T-cell (primary cell): ENCODE measurements at places on chromosomes 12 and 14.

DNA sequence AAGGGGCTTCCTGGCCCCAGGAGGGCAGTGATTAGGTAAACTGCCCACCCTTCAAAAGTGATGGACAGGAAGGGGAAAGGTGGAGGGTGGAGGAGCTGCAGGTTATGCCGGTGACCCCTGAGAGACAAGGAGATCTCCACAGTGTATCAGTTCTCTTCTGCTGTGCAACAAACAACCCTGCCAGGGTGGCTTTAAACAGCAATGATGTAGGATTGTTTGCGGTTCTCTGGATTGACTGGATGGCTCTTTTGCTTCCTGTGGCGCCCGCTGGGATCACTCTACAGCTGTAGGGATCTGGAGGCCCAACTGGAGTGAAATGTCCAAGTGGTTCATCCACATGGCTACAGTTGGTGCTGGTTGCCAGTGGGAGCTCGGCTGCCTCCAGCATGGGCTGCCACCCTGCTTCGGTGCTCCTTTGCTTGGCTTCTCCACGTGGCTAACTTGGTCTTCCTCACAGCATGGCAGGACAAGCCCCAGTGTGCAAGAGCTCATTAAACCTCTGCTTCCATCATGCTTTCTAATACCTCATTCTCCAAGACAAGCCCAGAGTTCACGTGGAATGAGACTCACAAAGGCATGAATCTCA lies 8.6 kb upstream of the ANKRD9 start:
- DNase-seq, result no peak

DNA sequence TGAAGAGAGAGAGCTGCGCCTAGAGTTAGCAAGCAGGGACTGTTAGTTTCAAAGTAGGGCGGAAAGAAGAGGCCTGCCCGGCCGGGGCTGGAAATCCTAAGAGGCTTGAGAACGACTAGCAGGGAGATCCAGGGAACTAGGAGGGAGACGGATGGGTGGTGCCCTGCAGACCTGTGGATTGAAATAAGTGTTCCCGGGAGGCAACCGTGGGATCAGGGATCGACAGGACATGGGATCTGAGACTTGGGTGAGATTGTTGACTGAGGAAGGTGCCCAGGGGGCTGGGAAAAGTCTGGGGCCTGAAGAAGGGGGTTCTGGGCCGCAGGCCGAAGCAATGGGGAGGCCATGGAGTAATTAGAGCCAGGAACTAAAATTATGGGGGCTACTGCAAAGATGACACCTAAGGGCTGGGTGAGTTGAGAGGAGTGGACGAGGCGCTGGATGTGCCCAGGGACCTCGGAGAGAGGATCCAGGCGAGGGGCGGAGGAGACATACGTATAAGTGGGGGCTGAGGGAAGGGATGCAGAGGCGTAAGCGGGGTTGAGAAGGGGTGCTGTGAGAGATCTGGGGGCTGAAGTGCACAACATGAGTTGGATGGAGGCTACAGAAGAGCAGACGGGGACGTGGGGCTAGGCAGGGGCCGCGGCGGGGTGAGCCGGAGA lies 635 bp downstream of the LTA4H start:
- no peak for DNase-seq

DNA sequence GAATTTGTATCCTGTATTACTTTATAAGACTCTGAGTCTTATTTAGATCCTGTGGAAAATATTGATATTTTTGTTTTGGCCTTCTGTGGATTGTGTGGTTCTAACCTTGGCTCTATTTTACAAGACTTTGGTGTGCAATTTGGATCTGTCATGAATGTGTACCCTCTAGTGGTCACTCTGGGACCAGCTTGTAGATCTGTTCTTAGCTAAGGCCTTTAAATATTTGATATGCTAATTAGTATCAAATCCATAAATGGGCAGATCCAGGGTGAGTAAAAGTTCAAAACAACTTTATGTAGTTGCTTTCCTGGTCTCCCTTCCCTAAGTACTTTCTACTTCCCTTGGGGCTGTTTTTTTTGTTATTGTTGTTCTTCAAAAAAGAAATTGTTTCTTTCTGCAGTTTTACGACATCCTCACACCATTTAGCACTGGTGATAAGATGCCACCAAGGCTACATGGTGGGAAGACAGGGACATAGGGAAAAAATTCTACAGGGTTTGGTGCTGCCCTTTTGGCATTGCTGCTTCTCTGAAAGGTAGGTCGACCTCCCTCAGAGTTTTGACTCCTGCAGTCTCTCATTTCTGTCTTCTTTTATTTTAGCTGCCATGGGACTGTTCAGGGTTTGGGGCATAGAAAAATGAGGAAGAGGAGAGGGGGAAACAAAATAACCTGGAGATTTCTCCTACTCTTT lies 238.5 kb downstream of the GPHN start:
- DNase-seq, result no peak

- no peak for DNase-seq
These were observed 166.7 kb downstream of the ITPR2 start for GRCh38 chr12:26666286-26666685.

DNA sequence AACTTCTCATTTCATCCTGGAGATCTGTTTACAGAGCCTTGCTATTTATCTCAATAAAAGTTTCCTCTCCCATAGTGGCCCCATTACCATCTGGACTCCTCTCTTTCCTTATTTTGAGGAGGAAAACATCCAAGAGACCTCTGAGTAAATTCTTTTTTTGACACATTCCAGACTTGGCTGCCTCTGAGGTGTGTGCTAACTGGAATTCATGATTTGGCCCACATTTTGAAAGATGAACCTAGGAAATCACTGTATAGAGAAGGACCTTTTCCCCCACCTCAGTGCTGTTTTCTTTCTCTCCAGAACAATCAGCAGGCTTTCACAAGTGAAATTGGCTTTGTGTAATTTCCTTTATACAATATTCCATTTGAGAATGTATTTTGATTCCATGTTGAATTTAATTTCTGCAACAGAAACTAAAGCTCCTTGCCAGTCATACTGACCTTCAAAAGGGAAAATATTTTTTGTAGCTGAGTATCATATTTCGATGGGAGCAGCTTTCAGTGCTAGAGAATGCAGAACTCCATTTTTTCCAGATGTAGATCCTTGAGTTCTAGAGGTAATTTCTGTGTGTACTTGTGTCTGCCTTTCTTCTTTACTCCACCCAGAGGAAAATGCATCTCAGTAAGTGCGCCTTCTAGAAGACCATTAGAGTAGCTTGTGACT lies 244.9 kb upstream of the RGS6 start:
- no peak for DNase-seq

GRCh38 chr14:51185180-51185579 lies 54.9 kb upstream of the TMX1 start:
- DNase-seq, result no peak

DNA sequence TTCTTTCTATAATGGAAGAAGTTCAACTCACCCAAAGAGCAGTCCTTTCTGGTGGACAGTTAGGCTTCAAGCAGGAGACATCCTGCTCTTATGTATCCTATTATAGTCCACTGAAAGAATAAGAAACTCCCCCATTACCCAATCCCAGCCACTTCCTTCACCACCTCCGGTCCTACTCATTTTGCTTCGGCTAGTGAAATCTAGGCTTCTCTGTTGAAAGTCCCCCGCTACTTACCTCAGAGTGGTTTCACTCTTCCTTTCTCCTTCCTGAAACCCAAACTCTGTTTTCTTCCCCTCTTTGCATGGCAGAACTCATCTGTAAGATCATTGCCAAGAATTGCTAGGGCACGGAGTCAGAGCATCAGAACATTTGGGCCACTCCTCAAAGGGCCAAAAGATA lies at the start of gene GPR84:
Gene GPR84, minus strand, starts transcription at position 74 of the 400 bp plus-strand sequence. CDS start 635 bp downstream, outside the sequence.
- DNase-seq, result no peak

DNA sequence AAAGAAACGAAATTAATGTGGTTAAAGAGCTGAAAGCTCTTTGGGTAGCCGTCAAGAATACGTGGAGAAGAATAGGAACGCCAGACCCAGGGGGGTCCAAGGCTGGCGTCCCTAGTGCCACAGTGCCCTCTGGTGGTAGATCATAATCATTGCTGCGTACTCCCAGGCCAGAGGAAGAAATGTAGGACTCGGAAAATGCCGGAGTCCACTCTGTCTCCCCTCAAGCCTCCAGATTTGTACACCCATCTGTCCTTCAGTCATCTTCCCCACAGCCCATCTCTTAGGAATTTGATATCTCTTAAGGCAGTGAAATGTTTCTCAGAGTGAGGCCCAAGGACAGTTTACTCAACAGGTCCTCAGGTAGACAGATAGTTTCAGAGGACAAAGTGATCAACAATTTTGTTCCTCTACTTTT lies 25.4 kb upstream of the PLEKHG6 start:
- DNase-seq, result peak; percentile 22

DNA sequence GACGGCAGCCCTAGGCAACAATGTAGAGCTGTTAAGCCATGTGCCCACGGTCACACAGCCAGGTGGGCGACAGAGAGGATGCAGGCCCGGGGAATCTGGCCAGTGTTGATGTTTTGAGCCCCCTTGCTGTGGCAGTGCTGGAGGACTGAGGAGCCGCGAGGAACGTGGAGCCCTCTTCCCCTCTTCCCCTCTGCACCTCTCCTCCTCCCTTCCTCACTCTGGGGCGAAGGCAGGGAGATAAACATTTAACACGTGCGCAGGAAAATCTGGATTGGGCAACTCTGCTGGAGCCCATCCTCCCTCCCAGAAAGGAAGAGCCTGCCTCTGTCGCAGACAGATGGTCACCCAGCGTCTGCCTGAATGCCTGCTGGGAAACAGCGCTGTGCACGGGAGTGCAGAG lies 376.8 kb downstream of the FUT8 start:
- no peak for DNase-seq

DNA sequence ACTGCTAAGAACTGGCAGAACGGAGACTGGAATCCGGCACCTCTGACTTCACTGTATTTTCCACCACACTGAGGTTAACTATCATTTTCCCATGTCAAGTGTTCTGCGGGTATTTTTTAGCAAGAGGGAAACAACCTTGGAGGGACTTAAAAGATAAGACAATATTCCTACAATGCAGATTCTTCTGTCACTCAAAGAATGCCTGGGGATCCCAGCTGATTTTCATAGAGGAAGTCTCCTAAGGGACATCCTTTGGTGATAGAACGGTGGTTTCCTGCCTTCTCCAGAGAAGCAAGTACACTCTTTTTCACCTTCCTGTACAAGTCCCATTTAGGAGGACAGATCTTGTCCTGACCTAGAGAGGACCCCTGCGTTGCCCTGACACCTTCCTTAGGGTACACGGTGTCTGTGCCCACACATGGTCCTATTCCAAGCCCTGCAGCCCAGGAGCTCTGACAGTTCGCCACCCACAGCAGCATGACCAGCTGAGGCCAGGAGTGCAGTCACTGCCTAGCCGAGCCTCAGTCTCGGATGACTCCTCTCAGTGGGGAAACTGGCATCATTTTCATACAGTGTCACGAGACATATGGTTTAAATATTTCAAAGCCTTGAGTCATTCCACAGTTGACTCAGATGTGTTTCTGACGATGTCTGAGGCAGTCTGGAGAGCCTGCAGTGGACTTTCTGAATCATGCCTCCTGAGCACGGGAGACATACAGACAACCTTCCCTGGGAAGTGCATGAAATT lies 181.3 kb upstream of the FKBP4 start:
- no peak for DNase-seq

DNA sequence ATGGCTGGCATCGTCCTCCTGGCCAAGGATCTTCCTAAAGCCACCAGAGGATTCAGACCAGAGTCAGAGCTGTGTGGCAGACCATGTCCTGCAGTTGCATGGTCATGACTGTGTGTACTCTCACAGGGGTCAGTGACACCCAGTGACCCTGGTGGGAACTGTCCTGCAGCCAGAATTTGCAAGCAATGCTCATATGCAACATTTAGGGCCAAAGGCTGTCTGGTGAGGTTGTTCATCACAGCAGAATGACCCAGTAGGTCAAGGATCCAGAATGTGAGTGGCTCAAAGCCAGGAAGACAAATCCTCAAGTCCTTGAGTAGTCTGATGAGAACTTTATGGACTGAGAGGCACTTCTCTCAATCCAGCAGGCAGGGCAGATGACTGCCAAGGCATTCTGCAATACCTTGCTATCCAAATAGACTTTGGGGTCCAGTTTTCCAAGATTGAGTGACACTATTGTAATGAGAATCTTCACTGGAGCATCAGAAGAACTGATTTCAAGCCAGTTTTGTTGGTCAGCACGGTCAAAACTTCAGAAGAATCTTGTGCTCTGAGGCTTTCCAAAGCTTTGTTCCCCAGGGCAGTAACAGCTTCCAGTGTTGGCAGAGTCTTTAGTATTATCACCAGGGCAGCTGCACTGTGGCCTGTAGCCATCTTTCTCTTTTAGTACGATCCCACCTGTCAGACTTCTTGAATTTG lies 122.0 kb downstream of the PTCSC3 start:
- no peak for DNase-seq

- DNase-seq, result no peak
These were observed 44.6 kb downstream of the CEP83 start for GRCh38 chr12:94415066-94415465.

DNA sequence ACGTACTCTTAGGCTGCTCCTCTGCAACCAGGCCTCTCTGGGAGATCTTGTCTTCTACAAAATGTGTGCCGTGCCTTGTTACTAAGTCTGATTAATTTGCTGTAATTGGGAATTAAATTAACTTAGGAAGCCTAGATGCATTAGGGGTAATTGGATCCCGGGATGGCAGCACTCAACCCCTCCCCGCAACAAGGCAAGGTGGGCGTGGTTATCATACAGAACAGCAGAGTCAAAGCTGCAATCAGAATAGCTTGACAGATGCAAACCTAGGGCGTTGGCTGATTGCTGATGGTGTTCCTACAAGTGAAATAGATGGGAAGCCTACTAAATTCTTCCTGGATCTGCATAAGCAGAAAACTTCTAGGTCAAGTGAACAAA lies 34.5 kb upstream of the NFYB start:
- no peak for DNase-seq

- DNase-seq, result no peak
These were observed 6.6 kb upstream of the ACADS start for GRCh38 chr12:120719072-120719471.

DNA sequence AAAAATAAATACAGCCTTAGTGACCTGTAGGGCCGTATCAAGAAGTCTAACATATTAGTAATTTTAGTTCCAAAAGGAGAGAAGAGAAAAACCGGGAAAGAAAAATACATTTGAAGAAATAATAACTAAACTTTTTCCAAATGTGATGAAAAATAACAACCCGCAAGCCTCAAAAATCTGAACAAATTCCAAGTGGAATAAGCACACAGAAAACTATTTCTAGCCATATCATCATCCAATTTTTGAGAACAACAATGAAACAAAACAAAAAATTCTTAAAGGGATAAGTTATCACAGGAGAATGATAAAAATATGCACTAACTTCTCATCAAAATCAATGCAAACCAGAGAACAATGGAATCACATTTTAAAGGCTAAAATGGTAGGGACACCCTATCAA lies 198.1 kb upstream of the PLXNC1 start:
- no peak for DNase-seq

DNA sequence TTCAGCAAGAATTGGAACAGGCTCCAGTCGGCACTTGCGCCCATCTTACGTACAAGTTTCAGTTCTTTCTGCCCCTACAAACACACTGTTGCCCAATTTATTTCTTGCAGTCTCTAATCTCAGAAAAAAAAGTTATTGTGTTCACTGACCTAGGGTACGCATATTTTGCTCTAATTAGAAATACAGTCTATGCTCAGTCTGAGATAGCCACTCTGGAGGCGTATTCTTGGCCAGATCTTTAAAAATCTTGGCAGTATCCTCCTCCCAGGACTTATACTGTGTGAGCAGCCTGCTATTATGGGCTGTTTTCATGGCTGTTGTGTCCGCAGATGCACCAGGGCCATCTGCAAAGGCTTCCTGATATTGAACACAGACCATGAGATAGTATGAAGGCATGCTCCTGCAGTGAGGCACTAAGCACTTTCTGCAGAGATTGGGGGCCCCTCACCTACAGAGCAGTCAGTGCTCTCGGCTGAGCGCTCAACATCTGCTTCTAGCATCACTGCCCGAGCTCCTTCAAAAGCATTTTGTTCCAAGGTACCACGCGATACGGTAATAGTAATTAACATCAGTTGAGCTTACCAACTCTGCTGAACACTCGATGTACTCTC lies 57.9 kb downstream of the PPM1H start:
- no peak for DNase-seq
